T-helper 22 cell (primary cell): ENCODE measurements at places on chromosomes 1 and 21.

DNA sequence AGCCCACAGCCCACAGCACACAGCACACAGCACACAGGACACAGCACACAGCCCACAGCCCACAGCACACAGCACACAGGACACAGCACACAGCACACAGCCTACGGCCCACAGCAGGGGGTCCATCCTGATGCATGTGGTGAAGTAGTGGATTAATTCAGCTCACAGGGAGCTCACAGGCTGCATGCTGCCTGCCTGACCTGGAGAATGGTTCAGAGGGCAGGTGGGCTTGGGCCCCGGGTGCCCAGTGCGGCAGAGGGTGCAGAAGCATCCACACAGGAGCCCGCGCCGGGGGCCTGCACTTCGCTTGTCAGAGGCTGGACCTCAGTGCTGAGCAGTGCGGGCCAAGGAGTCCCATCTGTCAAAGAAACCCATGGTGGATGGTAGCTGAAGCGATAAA, 21.1 kb upstream of the AJAP1 start:
- DNase-seq = no peak

GRCh38 chr1:154859786-154860155, 10.3 kb downstream of the KCNN3 start:
- DNase-seq = no peak

DNA sequence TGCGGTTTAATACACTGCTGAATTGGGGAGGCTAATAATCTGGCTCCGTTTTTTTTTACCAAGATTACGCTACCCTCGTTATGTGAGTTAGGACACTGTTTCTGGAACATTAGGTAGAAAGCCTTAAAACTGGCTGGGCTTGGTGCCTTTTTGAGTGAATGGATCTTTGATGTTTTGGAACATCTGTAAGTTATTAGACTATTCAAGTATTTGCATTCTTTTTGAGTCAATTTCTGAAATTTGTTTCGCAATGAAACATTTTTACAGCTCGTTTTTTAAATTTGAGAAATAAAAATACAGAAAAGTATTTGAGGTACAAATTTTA, 106.9 kb downstream of the LTN1 start:
- no peak for DNase-seq

- no peak for DNase-seq
These were observed 28.4 kb upstream of the AHCTF1 start for GRCh38 chr1:246959944-246960693.

- no peak for DNase-seq
These were observed 63.1 kb upstream of the SLC2A1 start for GRCh38 chr1:43021547-43022474.

DNA sequence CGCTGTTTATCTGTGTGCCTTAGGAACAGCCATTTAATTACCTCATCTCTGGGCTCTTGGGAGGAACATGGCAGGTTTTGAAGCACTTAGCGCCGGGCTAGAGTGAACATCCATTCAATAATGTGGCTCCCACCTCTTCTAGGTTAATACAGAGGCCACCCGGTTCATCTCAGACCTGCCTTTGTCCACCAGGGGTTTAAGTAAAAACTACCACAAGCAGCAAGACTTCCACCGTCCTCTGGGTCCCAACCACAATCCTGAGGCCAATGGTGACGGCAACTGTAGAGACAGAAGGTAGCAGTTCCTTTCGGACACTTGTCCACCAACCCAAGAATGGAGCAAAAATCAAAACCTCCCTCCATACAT, 924 bp upstream of the DDOST start:
- DNase-seq = no peak

- DNase-seq = no peak
These were observed 155.5 kb downstream of the GLUL start for GRCh38 chr1:182235952-182236650.

- no peak for DNase-seq
These were observed 1.3 kb downstream of the COL24A1 start for GRCh38 chr1:86155051-86155806.
